ENCODE measurements at places on chromosomes 6 and 20.

GRCh38 chr6:153729189-153729588, 309.9 kb upstream of the OPRM1 start:
- no peak for DNase-seq

- no peak for DNase-seq
Measured at GRCh38 chr6:123203928-123204327, 207.9 kb downstream of the CLVS2 start.

- DNase-seq: no peak
Measured at GRCh38 chr20:23273776-23274175, 76.8 kb upstream of the NXT1 start.

DNA sequence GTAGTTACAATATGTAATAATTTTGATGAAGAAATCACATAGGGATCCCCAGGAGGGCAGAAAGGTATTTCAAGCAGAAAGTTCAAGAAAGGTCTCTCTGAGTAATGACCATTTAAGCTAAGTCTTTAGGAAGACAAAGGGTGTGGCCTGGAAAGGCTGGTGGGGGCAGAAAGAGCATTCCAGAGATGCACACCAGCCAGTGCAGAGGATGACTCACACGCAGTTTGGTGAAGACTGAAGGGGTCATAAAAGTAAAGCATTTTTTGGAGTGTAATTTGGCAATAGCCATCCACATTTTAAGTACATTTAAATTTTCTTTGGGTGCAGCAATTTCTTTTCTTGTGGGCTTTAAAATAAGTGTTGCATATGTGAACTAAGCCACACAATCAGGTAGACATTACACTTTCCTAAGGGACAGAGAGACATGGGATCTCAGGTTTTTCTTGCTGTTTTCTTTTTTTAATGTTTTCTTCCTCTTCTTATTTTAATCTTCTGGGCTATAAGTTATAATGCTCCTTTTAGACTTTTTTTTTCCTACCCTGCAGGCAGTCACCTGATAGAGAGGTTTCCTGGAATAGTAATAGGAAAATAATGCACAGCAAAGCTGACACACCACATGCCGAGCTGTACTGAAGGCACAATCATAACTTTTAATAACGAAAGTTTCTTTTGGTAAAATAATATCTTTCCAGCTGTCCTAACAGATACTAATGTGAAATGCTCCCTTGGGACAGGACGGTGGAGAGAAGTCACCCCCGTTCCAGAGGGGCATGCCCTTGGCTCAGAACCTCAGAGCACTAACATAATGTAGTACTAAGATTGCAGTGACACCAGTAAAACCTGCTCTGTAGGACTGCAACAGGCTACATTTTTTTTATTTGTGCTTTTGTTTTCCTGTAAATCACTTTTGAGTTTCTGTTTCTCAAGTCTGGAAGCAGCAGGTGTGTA, 49.6 kb upstream of the PTPRK start:
- no peak for DNase-seq

- DNase-seq: no peak
Measured at GRCh38 chr20:51120868-51121267, 98.0 kb upstream of the KCNG1 start.

GRCh38 chr20:47330933-47331708, 25.4 kb downstream of the ZMYND8 start:
- DNase-seq: no peak

- no peak for DNase-seq
Measured at GRCh38 chr6:3125815-3126214, 7.3 kb downstream of the BPHL start.

GRCh38 chr20:34155836-34156235, 43.8 kb upstream of the EIF2S2 start:
- no peak for DNase-seq

DNA sequence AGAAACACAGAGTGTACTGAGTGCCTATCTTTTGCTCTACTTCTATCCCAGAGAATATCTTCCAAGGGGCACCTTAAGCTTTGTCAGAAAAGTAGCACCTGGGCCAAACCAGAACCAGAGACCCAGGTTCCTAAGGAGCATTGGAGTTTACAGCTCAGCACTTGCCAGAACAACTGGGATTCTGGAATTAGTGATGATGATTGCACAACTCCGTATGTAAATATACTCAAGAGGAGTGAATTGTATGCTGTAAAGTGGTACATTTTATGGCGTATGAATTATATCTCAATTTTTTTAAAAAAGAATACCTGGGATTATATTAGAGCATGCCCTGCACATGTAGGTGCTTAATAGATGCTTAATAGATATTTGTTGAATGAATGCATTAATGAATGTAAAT, 36.2 kb upstream of the EPB41L1 start:
- no peak for DNase-seq

GRCh38 chr20:19408971-19409370, 196.5 kb downstream of the SLC24A3 start:
- DNase-seq: no peak

GRCh38 chr6:40330301-40330721, 256.9 kb downstream of the LRFN2 start:
- no peak for DNase-seq

- no peak for DNase-seq
Measured at GRCh38 chr6:5832668-5833067, 174.1 kb downstream of the NRN1 start.

- DNase-seq: peak; percentile 21
Measured at GRCh38 chr6:134373282-134373922, 55.5 kb upstream of the SGK1 start.

DNA sequence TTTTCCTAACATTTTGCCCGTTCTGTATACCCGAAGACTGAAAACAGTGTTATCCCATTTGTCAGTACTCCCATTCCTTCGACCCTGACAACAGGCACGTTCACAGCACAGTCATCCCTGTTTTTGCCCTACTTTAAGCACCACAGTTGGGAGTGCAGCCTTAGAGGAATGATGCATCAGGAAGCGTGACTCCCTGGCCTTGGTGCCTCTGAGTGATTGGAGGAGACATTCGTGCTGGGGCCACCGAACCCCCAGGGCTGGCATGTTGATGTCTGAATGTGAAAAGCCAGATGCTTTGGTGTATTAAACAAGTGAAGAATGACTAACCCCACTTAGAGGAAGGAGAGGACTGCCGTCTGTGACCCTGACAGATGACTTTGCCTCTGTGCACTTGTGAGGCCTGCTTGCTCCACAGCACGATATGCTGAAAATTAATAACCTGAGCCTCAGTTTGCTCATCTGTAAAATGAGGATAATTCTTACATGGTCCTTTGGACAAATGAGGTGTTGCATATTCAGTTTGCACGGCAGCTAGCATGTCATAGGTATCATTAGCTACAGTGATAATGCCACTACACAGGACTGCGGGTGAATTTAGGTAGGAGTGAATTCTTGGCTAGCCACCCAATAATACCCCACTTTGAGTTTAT, 36.0 kb downstream of the STK35 start:
- DNase-seq: no peak

DNA sequence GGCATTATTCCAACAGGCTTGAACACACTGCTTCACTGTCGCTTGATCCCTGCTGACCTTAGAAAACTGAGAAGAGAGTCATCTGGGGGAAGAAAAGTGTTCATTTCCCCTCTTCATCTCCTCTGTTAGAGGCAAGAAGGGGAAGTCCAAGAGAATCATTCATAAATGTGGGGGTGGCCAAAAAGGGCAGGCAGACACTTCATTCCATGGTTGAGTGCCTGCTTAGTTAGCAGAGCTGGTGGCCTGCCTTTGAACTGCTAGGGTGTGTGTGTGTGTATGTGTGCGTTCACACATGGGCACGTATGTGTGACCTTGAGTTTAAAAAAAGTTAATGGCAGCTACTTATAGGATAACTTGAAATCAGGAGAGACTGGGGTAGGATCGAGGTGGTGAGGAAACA, 39.4 kb upstream of the RFPL4B start:
- no peak for DNase-seq

DNA sequence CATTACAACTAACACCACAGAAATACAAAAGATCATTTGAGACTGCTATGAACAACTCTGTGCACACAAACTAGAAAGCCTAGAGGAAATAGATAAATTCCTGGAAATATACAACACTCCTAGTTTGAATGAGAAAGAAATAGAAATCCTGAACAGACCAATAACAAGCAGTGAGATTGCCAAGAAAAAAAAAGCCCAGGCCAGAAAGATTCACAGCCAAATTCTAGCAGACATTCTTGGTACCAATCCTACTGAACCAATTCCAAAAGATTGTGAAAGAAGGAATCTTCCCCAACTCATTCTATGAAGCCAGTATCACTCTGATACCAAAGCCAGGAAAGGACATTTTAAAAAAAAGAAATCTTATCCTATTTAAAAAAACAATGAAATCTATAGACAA, 7.0 kb upstream of the CDK19 start:
- DNase-seq: no peak

DNA sequence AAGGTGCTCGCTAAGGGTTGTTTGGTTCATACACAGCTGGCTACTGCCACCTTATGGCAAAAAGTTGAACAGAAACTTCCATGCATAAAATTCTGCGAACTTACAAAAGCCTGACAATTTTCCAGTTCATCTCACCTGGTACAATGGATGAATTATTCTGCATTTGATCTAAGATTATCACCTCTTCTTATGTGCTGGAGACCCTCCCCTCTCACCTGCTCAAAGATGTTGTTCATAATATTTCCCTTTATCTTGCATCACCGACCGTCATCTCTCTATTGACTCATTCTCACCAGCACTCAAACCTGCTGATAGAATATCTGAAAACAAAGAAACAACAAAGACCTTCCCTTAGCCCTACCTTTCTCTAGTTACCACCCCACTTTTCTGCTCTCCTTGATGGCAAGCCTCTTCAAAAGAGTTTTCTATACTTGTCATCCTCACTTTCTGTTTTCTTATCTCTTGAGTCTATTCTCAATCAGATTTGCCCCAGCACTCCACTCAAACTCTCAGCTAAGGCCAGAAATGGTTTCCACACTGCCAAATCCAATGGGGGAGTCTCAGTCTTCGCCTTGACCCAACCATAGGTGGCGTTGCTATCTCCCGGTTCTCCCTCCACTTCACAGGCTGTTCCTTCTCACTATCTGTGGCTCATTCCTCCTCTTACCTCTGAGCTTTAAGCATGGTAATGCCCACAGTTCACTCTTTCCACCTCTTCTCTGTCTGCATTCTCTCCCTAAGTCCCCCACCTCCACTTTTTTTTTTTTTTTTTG, 25.8 kb downstream of the SNRNP48 start:
- DNase-seq: peak; percentile 19

DNA sequence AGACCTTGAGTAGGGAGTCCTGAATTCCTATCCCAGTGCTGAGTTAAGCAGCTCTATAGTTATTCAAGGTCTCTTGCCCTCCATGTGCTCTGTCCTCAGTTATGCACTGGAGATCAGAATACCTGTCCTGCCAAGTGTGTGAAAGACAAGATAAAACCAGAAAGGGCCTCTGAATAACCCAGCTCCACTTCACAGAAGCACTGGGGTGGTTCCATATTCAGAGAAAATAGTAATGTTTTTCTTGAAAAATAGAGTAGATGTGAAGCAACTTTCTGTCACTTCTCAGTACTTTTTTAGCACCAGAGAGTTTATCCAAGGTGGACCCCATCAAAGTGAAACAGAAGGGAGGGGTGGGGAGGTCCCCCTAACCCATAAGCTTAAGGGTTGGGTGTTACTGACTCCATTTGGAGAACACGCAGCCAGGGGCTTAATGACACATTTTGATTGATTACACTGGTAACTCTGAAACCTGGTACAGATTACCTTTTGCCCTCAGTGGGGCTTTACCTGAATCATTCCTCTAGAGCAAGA, 509.8 kb upstream of the JARID2 start:
- DNase-seq: no peak

DNA sequence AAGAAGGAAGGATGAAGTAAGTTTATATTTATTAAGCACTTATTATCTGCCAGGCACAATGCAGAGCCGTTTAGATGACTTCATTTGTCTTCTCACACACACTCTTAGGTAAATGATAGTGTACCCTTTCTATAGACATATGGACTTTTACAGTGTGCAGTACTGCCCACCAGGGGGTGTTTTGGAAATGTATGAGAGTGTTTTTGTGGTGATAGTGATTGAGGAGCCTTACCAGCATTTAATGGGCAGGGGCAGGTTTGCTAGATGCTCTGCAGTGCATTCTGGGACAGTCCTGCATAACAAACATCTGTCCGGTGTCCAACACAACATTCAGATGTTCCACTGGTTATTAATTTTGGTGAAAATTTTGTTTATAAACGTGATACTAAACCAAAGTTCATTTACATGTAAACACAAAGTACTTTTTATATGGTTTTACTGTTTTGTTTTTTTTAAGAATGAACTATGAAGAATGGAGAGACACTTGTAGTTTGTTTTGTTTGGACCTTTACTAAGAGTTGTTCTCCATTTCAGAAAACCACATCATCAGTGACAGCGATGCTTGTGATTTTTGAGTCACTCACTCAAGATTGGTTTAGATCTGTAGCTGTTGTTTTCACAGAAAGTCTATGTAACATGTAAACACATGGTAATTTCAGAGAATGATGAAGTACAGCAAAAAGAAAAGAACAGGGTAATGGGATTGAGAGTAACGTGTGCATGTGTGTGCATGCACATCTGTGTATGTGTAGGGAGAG, 19.9 kb downstream of the KCNS1 start:
- no peak for DNase-seq

DNA sequence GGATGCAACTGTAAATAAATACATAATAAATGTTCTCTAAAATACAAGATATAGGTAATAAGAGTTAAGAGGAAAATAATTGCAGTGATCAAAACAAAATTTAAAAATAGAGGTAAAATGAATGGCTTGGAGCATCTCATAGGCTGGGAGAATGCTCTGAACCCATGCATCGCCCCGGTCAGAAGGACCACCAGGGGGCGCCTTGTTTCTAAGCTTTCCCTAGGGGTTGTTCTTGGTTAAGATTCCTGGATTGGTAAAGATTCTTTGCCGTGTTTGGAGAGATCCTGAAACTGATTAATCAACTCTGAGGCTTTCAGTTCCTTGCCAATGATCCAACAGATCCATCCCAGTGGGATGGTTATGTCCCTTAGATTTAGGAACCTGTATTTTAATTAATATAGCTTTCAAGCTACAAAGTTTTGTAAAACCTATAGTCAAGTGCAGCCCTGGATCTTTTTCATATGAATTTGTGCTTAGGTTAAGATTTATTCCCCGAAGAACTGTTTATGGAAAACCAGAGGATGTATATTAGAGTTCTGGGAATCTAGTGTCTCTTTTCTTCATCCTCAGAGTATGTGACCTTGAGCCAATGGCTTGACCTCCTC, 45.3 kb upstream of the PRELID3B start:
- peak; percentile 70 for DNase-seq

- DNase-seq: no peak
Measured at GRCh38 chr6:113744861-113745260, 112.3 kb upstream of the MARCKS start.

All from stimulated activated naive CD8-positive, alpha-beta T cell treated with anti-CD3 and anti-CD28 coated beads, Interleukin-15, amount 100 ng/mL, for 72 hours (primary cell).